ENCODE measurements at places on chromosomes 7 and 10. TPM values are rescaled to one million over a fixed set of nuclear protein-coding genes. Genes with fewer than 3 reads are reported as not detected.

Gene PIP
- not detected for total RNA-seq

Gene PLOD3
- 114 TPM for total RNA-seq

Gene HIP1
- 14.4 TPM for total RNA-seq

Gene RAMP3
- total RNA-seq = not detected

Gene BTBD16
- not detected for total RNA-seq

Gene SLC13A1
- total RNA-seq = not detected

Gene CALHM1
- total RNA-seq = not detected

Gene SLC26A5
- not detected for total RNA-seq

Gene PSMG3
- 54.9 TPM for total RNA-seq

Gene NXPH1
- total RNA-seq = not detected

Gene HOGA1
- total RNA-seq = under 0.01 TPM

Gene BAIAP2L1
- 1.2 TPM for total RNA-seq

Gene RNF133
- total RNA-seq = not detected

Gene AMPH
- total RNA-seq = under 0.01 TPM

Gene MALRD1
- 0.53 TPM for total RNA-seq

Gene NEUROG3
- total RNA-seq = not detected

Gene VAX1
- total RNA-seq = not detected

Gene ELN
- total RNA-seq = 1.7 TPM

Gene KCNH2
- 8.7 TPM for total RNA-seq

Gene HOXA3
- 0.18 TPM for total RNA-seq

Gene SSC4D
- 1.8 TPM for total RNA-seq

Gene CLCN1
- total RNA-seq = not detected

Gene EMX2
- 4.6 TPM for total RNA-seq

Gene OGDHL
- 0.18 TPM for total RNA-seq

Gene HOXA11
- 28.4 TPM for total RNA-seq

All from myometrial cell (primary cell).